ENCODE measurements at places on chromosomes 3 and 15.

- no peak for DNase-seq
Measured at GRCh38 chr15:92629975-92630626, 25.5 kb downstream of the FAM174B start.

DNA sequence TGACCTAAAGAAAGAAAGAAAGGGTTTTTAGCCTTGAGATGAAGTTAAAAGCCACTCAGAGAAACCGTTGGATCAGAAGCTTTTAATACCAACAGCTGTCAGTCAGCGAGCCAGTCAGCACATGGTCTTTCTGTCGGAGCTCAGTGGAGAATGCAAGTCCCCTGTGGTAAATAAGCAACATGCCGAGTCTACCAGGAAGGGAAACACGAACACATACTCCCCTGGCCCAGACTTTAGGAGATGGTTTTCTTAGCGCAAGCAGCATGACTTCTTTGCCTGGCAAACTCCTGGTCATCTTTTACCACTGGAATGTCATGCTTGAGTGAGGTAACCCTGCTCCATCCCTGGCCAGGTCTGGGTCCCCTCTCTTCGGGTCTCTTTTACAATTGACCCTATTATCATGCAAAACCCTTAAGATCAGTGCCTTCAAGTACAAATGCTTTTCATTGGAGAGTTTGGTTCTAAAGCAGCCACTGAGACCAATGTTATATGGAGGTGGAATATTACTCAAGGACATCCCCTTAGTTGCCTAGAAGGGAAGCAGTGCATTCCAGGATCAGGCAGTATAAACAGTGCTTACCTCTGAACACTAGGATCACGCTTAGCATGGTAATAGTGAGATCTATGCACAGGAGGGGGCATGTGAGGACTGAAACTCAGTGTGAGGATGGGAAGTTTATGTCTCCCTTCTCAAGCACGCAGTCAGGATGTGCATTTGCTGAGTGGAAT is 28.2 kb downstream of the SLCO3A1 start:
- no peak for DNase-seq

DNA sequence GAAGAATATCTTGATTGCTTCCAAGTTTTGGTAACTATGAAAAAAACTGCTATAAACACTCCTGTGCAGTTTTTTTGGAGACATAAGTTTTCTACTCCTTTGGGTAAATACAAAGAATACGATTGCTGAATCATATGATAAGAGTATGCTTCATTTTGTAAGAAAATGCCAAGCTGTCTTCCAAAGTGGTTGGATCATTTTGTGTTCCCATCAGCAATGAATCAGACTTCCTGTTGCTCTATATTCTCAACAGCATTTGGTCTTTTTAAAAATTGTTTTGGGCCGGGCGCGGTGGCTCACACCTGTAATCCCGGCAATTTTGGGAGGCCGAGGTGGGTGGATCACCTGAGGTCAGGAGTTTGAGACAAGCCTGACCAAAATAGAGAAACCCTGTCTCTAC is 14.5 kb downstream of the BTD start:
- no peak for DNase-seq

DNA sequence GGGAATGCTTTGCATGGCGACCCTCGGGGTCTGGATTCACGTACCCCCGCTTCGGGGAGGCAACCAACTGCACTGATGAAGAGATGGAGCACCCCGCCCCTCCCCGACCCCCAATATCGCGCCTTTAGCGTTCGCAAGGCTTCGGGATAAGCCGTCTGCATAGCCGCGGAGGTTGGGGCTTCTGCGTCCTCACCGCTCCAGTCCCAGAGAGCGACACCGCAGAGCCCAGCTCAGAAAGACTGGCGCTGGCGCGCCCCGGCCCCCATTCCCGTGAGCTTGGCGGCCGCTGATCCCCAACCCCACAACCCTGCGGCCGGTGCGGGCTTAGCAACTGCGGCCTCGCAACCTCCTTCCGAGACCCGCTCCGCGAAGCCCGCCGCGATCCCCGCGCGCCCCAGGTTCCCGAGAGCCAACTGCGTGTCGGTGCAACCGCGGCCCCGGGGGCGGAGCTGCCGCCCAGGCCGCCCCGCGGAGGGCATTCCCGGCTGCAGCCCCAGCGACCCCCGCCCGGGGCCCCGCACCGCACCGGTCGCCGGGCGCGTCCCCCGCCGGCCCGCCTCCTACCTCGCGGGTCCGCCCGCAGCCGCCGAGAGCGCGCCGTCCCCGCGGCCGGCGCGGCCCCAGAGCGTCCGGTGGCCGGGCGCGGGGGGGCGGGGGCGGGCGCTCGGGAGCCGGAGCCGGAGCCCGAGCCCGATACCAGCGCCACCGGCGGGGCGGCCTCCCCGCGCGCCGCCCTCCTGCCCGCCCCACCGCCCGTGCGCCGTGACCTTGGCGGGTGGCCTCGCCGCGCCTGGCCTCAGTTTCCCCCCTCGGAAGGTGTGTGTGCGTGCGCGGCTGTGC is 79.5 kb downstream of the IQSEC1 start:
- no peak for DNase-seq

DNA sequence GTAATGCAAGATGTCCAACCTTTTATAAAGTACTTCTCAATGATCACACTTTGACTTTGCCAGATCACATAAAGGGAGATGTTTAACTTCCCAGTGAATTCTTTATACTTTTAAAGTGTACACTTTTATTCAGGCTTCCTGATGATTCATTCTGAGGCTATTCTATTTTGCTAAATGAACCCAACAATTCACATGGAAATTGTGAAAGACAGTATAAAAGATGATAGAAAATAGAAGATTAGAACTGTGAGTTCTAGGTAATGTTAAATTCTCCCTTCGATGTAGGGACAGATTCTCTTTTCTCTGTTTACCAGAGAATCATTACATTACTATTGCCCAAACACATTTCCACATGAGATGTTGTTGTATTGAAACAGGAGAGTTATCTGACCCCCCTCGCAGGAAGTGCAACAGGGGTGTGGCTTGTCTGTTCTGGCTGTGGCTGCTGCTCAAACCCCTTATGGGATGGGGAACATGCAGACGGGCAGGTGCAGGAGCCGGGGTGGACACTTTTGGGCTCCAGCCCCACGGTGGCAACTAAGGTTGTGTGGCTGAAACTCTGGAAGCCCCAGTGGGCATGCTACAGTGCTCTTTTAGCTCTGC is 131.3 kb upstream of the LRTM1 start:
- DNase-seq: no peak

DNA sequence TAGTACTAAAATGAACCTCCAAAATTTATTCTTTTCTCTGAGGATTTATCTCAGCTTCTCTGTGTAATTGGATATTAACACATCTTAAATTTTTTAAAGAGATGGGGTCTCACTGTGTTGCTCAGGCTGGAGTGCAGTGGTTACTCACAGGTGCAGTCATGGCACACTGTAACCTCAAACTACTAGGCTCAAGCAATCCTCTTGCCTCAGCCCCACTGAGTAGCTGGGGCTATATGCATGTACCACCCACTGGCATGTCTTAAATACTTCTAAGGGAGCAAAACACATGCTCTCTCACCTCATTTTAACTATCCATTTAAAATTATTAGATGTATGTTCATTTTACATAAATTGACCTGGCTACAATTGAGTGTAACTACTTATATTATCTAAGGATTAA is 11.3 kb upstream of the TMEM87A start:
- no peak for DNase-seq

- peak; percentile 5 for DNase-seq
Measured at GRCh38 chr15:100918690-100919480, at the start of gene LRRK1. TSS of gene LRRK1 (plus strand) at chr15:100919357. CDS start at chr15:100924633, 5,276 bp downstream.

- no peak for DNase-seq
Measured at GRCh38 chr3:69961706-69962439, 37.7 kb upstream of the SAMMSON start.
